NCI-H1092 (cell line): ENCODE measurements at places on chromosomes 4 and X.

DNA sequence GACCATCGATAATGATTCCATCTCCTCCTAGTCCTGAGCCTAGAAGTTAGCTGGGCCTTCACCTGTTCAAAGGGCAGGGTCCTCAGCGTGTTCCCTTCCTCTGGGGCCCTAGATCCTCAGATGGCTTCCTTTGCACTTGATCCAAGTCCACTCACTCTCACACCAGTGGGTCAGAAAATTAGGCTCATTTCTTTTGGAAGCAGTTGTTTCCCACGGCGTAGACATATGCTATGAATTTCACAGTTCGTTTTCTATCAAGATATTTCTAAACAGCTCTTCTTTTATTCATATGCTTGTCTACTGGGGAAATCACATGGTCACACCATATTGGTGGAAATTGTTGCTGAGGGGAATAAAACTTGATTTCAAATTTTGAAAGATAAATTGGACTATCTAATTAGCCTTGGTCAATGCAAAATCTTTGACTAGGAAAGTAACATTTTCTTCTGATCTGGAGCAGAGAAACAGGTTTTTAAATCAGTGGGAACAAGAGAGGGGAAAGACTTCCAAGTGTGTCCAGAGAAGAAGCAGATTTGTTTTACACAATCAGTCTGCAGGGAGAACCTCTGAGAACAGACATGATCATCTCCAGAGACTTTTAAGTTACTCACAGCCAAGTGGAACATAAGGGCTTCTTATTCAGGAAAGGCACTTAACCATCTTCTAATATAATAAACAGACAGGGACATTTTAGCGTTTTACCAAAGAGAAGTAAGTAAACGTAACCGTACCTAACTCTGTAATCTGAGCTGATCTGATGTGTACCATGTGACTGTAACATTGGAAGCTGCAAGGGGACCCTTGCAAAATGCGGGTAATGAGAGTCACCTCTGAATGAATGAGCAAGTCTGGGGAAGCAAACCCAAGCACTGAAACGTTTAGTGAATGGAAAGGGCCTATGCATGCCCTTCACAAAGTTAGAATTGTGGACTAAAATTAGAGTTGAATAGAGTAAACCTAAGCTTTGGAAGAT lies 455.7 kb upstream of the FAT1 start:
- DNase-seq = no peak

- DNase-seq = no peak
Observed at GRCh38 chr4:168120811-168121210, 28.5 kb downstream of the ANXA10 start.

DNA sequence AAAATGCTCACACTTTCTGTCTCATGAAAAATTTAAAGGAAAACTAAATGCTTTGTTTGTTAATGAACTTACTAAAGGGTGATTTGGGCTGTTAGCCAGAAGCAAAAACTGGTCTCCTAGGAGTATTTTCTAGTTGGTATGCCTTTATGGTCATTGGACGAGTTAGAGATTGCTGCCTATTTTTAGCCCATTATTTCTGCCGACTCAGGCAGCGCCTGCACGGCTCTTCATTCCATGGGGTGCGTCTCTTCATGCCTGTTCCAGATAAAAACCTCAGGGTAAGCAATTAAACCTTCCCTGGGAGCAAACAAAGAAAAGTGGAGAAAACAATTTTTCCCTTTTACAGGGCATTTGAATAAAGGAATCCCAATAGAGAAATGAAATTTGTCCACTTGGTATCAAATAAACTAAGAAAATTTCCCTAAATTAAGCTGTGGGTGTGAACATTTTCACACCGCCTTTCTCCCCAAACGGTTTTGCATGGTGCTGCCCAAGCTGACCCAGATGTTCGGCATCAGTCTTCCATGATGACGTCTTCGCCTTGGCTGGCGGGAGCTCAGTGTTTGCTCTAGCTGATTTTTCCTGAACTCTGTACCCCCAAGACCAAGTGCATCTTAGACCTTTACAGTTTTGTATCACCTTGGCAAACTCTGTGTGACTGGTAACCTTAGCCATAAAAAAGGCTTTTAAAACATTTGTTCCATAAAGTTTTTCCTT lies 61.7 kb upstream of the ADGRG2 start:
- no peak for DNase-seq

GRCh38 chrX:49879656-49880277 lies 483 bp downstream of the USP27X start:
- no peak for DNase-seq

GRCh38 chrX:134599184-134599914 lies 58.9 kb downstream of the PLAC1 start:
- no peak for DNase-seq

DNA sequence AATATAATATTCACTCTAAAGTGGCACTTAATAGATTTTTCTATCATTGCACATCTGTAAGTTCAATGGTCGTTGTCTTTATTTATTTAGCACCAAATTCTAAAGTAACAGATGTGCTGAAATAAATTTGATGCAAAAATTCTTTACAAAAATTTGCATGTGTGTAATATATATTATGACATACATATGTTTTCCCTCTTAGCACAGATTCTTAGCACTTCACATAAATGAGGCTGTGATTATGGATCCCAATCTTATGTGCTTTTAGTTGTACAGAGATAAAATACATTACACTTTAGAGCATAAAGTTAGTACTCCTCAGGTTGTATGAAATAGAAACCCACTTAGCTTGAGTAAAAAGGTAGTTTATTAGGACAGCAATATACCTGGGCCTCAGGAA lies 915.1 kb downstream of the ADGRL3 start:
- DNase-seq = no peak

- no peak for DNase-seq
Observed at GRCh38 chr4:93267747-93268146, 560.8 kb upstream of the ATOH1 start.

DNA sequence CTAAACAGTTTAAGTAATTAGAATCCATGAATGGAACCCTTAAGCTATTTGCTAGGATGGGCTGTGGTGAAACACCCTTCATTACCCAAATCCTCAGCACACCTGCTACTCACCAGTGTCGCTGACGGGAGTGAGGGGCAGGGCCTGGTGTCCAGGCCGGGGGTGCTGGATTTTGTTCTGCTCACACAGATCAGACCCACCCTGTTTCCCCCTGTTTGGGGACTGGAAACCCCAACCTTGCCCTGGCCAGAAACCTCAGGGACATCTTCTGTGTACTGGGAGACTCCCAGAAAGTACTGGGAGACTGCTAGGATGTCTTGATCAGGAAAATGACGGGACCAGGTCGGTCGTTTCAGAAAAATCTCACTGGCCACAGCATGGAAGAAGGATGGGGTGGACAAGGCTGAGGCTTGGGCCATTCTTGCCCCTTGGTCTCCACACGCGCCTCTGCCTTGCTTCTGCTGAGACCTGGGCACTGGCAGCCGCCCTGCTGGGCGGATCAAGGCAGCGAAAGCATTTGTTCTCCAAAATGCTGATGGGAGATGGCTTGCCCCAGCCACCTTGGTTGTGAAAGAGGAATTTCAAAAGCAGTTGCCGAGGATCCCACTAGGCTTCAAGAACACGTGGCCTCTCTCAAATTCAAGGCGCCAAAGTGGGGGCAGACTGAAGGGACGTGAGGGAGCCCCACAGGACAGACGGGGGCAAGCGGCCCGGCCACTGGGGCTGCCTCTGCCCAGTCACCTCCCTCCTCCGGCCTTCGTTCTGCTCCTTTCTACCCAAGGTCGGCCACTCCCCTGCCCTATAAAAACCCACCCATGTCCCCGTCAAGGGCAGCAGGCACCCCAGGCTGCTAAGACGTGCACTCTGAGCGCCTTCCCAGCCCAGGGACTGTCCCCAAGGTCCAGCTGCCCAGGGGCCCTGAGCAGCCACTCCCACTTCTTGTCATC lies 23.5 kb upstream of the PDE6B start:
- DNase-seq = no peak

- DNase-seq = no peak
Observed at GRCh38 chr4:153593161-153593560, 90.9 kb upstream of the TLR2 start.

DNA sequence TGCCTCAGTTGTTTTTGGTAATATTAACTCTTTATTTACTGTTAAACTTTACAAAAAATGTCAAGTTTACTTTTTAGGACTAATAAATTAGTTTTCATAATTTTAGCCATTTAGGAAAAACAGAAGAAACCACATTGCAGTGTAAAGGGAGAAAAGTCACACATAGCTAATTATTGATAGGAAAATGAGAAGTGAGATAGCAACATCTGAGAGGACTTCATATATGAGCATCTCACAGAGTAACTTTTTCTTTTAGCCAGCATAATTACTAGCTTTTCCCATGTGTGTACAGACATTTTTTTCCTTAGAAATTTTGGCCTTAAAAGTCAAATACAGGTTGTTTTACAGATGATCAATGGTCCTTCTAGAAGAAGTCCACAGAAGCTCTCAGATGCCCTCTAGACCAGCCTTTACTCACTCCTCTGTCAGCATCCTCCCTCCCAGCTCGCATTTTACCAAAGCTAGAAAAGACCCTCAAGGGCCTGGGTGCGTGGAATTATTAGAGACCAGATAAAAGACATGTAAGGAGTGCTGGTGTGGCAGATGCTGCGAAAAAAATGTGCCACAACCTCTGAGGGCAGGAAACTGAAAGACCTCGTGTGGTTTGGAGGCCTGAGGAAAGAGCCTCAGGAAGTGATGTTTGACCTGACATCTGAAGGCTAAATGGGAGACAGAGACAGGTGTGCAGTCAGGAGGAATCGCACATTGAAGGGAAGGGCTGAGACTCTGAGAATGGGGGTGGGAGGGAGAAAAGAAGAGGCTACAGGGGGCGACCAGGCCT lies 156.9 kb downstream of the CBR4 start:
- DNase-seq = no peak

- no peak for DNase-seq
Observed at GRCh38 chrX:134880866-134881265, 109.9 kb upstream of the SMIM10 start.

- no peak for DNase-seq
Observed at GRCh38 chr4:159150396-159150795, 47.5 kb downstream of the RAPGEF2 start.

DNA sequence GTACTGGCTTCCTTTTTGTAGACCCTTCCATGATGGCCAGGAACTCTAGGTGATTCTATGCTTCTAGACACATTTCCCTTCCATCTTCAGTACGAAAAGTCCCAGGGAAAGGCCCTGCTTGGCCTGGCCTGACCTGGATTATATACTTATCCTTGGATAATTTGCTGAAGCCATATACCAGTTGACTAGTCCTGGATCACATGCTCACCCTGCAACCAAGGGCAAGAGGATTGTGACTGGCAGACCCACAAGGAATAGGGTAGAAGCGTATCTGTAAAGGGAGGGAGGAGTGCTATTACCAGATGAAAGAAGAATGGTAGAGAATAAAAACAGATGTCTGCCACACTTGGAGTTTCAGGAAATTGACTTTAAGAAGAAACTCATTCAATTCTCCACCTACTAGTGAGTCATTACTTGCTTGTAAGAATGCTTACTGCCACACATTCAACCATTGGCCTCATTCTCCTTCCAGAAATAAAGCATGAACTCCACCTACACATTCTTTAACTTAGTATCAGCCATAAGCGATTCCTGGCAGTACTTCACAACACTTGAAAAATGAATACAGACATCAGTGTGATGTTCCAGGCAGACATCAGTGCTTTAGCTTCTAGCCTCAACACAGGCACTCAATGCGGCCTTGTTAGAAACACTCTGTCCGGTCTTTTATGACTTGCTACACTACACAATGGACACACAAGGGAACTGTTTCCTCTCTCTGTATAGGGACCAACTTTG lies 141.8 kb downstream of the CBR4 start:
- no peak for DNase-seq

DNA sequence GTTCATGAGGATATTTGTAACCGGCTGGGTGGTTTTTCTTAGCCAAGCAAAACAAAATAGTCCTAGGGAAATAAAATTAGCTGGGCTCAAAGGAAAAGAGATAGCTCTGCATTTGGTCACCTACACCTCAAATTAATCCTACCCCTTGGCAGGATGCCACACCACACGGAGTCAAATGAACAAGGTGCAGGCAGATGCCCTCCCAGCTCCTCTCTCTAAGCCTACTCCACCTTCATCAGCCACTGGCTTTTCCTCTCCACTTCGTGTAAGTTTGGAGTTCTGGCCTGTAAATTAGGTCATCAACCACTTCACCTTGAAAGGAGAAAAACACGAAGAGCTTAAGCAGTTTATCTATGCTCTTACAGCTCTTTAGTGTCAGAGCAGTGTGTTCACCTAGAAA lies 1.4 kb downstream of the DDIT4L start:
- DNase-seq = no peak

GRCh38 chr4:7770224-7771050 lies 169.2 kb downstream of the AFAP1 start:
- no peak for DNase-seq

- DNase-seq = no peak
Observed at GRCh38 chr4:27763830-27764525, 903.3 kb downstream of the STIM2 start.

DNA sequence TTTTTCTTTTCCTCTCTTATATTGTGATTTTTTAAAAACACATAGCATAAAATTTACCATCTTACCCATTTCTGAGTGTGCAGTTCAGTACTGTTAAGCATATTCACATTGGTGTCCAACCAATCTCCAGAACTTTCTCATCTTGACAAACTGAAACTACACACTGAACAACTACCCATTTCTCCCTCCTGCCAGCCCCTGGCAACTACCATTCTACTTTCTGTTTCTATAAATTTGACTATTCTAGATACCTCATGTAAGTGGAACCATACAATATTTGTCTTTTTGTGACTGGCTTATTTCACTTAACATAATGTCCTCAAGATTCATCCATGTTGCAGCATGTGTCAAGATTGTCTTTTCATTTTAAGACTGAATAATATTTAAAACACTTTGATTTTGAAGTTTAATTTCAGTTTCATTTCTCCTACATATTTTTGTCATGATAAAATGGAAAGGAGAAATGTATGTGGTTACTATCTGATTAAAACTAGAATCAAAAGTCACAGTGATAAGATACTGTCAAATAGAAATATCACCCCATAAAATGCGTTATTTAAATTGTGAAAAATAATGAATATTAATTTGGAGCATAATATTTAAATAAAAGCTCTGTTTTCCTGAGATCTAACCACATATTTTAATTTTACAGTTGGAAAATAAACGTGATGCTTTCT lies 122.8 kb downstream of the DIPK2B start:
- DNase-seq = no peak

GRCh38 chr4:142497606-142498005 lies 348.5 kb downstream of the INPP4B start:
- DNase-seq = no peak

GRCh38 chr4:32735856-32736590 lies 2015.9 kb downstream of the PCDH7 start:
- no peak for DNase-seq

DNA sequence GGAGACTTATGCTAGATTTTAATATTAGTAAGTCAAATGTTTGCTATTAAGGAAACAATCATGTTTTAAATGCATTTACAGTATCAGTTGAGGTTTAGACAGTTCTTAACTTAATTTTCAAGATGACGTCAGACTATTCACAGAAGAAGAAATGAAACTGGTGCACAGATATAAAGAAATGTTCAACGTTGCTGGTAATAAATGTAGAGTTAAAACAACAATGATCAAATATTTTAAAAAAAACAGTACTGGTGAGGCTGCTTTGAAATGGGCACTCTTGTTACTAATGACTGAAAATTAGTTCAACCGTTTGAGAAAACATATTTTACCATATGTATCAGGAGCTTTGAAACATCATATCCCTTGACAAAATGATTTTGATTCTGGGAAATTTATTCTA lies 44.2 kb downstream of the ABHD18 start:
- no peak for DNase-seq
